MCF 10A (cell line): ENCODE measurements at places on chromosomes 6 and 20.

GRCh38 chr20:52303281-52303950, 111.8 kb upstream of the ZFP64 start:
- DNase-seq = no peak

- peak; percentile 1 for DNase-seq
These were observed 14.6 kb downstream of the GMDS start for GRCh38 chr6:2230659-2231277.

GRCh38 chr6:167766986-167767714, 59.6 kb upstream of the AFDN start:
- DNase-seq = no peak

GRCh38 chr6:110366256-110366655, 8.1 kb upstream of the METTL24 start:
- no peak for DNase-seq

- DNase-seq = peak; percentile 73
These were observed 37.1 kb downstream of the SLC22A23 start for GRCh38 chr6:3419624-3420272.

GRCh38 chr6:155943635-155944034, 488.0 kb upstream of the NOX3 start:
- no peak for DNase-seq

GRCh38 chr6:123841067-123841896, 37.6 kb downstream of the NKAIN2 start:
- DNase-seq = no peak

DNA sequence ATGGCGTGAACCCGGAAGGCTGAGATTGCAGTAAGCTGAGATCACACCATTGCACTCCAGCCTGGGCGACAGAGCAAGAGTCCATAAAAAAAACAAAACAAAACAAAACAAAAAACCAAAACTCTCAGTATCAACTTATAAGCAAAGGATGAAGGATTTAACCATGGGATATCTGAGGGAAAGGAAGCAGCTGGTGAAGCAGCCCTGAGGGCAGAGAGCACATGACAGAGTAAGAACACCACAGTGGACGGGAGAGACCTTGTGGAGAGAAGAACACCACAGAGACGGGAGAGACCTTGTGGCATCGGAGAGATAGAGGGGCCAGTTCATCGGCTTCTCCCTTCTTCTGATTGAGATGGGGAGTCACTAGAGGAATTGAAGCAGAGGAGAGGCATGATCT, 697.2 kb downstream of the HDGFL1 start:
- no peak for DNase-seq

GRCh38 chr20:40286975-40287531, 402.0 kb downstream of the MAFB start:
- peak; percentile 98 for DNase-seq
